ENCODE measurements at places on chromosomes 3 and 15. TPM values are rescaled to one million over a fixed set of nuclear protein-coding genes. Genes with fewer than 3 reads are reported as not detected.

DNA sequence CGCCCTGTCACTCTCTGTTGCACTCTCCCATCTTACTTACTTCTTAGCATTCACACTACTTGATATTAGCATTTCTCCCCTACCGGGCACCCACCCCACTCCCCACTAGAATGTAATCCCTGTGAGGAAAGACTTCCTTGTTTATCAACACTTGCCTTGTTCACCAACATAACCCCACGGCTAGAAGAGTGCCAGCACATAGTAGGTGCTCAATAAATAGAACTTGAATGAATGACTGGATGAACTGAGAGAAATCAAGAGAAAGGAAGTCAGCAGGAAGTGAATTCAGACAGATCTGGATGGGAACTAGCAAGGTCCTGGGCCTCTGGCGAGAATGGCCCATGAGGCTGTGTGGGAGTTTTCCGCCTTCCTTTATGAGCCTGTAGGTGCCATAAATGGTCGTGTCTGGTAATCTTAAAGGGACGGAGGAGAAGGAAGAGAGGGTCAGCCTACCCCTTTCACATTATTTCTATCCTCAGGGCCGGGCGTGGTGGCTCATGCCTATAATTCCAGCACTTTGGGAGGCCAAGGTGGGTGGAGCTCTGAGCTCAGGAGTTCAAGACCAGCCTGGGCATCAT, 42.4 kb upstream of the HERC1 start:
- DNase-seq, result no peak

DNA sequence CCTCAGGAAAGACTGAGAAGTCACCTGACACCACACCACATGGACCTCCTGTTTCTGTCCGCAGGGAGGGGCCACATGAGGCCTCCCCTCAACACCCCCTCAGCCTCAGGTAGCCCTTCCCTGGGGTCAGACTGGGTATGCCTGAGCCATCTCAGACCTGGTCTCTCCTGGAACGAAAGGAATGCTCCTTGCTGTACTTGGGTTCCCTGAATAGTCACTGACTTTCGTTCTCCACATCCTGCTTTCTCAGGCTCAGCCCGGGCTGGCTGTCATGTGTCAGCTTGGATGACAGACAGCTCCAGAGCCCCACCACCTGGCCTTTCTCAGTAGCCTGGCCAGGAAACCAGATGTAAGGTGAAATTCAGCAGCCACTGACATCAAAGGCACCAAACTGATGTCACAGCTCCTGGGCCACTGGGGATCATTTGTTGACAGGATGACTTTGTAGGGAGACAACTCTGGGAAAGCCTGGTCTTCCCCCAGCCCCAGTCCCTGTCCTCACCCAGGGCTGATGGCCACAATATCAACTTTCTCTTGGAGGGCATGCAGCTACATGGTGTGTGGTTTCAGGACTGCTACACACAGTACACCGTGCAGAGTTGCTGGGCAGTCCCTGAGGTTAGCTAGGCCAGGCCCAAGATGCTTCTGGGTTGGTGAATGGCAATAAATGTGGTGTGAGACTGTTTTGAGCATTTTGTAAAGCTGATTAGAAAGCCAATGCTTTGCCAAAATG, 141.4 kb upstream of the MRPS22 start:
- DNase-seq, result no peak

The SGO1 gene
- 3.1 TPM for total RNA-seq

The REC114 gene
- not detected for total RNA-seq

The GATA2 gene
- total RNA-seq, result 1.6 TPM

The DLEC1 gene
- total RNA-seq, result not detected

Measured in esophagus squamous epithelium (tissue), 5 donors.